ENCODE measurements at places on chromosomes 7 and 10.
A peak's percentile ranks its signal among the peaks of the same experiment; 100 is the strongest.

DNA sequence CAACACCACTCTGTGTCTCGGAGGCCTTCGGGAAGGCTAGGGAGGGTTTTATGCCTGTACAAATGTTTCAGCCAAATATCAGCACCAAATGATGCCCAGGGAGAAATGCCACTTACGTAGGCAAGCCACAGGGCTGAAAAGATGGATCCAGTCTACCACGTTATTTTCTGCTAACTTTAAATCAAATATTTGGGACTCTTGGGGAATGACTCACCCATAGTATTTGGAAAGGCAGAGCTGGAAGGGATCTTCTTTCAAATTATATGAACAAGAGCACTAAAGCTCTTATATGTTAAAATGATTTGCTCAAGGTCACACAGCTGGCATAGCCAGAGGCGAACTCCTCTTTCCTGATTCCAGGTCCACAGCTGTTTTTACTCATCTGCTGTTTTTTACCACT, 591.4 kb downstream of the SORCS1 start:
- no peak for DNase-seq

DNA sequence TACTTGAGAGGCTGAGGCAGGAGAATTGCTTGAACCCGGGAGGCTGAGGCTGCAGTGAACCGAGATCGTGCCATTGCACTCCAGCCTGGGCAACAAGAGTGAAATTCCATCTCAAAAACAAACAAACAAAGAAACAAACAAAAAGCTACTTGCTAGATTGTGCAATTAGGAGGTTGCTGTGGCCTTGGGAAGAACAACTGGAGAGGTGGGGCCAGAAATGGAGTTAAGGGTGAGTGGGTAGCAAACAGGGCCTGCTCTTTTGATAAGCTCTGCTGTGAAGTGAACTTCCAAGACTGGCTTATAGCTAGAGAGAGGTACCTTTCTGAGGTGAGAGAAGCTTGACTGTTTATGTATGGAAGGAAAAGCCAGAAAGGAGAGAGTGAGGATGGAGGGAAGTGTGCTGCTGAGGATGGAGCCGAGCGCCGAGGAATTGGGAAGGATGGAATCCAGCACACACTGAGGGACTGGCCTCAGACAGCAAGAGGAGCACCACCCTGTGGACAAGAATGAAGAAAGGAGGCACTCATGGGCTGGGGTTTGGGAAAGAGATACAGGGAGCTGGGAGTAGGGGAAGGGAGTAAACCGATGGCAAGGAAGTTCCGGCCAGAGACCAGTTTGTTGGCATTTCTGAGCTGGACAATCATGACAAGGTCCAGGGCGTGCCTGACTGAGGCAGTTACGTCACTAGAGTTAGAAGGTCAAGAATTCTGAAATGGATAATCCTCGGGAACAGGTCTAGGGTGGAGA, 7.0 kb upstream of the RPEL1 start:
- DNase-seq, result peak; percentile 65

GRCh38 chr10:22633106-22633505, 81.3 kb downstream of the PIP4K2A start:
- no peak for DNase-seq

DNA sequence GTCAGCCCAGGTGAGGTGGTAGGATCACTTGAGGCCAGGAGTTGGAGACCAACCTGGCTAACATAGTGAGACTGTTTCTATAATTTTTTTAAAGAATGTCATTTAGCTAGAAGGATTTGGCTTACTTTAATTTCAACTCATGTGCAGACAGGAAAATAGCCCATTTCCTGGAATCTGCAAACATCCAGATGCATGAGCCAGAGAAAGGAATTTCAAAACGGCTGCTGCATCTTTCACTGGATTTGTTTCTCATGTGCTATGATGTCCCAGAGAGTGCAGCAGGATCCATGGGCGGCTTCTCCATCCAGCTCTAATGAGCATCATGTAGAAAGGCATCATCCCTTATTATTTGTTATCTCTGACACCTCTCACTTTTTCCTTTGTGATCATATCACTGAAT, 149.3 kb downstream of the GALNT17 start:
- DNase-seq, result no peak

GRCh38 chr7:28855538-28856217, 102.5 kb downstream of the TRIL start:
- DNase-seq, result peak; percentile 87

DNA sequence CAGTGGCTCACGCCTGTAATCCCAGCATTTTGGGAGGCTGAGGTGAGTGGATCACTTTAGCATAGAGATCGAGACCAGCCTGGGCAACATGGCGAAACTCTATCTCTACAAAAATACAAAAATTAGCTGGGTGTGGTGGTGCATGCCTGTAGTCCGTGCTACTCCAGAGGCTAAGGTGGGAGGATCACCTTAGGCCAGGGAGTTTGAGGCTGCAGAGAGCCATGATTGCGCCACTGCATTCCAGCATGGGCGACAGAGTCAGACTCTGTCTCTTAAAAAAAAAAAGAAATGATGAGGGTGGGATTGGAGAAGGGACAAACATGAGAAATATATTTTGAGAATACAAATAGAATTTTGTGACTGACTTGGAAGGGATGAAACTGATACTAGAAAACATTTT, 76.9 kb downstream of the SHOC2 start:
- DNase-seq, result no peak

DNA sequence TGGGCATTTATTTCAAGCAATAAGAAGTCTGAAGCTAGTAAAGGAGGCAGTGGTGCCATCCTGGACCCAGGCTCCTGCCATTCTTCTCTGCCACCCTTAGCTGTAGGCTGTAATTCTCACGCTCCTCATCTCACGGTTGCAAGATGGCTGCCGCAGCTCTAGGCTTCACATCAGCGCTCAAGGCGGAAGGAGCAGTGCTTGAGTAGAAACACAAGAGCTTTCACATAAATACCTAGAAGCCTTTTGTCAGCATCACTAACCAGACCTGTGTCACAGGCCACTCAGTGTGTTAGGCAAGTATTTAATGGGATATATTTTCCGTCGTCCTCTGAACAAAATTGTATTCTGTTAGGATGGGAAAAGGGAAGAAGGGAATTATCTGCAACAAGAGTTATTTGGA, 118.9 kb upstream of the KLF14 start:
- DNase-seq, result no peak

DNA sequence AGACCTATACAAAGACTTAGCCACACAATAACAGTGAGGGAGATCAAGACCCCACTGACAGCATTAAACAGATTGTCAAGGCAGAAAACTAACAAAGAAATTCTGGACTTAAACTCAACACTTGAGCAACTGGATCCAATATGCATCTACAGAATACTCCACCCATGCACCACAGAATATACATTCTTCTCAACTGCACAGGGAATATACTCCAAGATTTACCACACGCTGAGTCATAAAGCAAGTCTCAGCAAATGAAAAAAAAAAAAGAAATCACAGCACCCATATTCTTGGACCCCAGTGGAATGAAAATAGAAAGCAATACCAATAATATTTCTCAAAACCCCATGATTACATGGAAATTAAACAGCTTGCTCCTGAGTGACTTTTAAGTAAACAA, 680.2 kb downstream of the PCDH15 start:
- DNase-seq, result peak; percentile 1

Data from Caki2 (cell line).